ENCODE measurements at places on chromosomes 11 and 22.

DNA sequence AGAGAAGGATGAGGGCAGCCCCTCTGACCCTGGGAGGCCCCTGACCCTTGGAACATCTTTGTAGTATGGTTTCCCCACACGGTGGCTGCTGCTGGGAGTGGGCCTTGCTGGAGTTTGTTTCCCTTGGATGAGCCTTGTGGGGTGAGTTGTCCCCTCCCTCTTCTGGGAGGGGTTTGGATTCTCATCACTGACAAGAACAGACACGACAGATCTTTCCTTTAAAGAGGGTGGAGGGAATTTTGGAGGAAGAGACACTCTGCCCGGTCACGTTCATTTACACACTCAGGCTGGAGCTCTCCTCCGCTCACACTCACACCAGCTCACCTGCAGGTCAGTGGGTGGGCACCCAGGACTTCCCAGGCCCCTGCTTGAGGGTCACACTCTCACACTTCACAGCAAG is 31.7 kb downstream of the POU2F3 start:
- DNase-seq: no peak

DNA sequence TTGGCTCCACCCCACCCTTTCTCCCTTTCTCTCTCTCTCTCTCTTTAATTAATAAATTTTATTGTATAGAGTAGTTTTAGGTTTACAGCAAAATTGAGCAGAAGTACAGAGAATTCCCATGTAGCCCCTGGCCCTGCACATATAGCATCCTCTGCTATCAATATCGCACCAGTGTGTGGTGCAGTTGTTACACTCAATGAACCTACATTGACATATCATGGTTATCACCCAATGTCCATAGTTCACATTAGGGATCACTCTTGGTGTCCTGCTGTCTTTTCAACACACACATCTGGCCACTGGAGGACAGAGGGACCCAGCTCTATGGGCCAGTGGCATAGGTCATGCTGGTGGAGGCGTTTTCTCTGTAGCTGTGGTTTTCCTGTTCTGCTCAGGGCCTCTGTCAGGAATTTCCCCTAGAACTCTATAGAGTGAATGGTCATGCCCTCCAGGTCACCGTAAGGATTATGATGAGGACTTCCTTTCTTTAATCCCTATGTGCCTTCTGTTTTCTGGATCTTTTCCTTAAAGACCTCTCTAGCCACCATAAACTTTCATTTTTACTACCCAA is 98.2 kb upstream of the NAV2 start:
- DNase-seq: no peak

DNA sequence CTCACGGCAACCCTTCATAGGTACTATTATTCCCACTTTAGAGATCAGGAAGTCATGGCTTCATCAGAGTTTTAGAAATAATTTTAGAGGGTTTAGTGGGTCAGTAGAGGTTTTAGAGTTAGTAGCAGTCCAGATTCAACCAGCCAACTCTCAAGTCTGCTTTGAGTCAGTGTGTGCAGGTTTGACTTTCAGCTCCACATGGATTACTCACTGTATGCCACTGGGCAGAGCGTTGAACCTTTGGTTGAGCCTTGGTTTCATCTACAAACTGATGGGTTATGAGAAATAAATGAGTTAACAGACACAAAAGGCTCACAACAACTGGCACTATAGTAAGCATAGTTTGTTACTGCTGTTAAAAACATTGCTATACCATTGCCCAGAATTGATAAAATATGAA is 19.0 kb upstream of the TP53AIP1 start:
- DNase-seq: no peak

- no peak for DNase-seq
Observed at GRCh38 chr11:76524919-76525318, 80.1 kb downstream of the EMSY start.

Data from pulmonary artery endothelial cell (primary cell).